ENCODE measurements at places on chromosomes 6 and 20.

- DNase-seq = peak; percentile 42
Measured at GRCh38 chr20:58447511-58448391, 58.7 kb downstream of the VAPB start.

DNA sequence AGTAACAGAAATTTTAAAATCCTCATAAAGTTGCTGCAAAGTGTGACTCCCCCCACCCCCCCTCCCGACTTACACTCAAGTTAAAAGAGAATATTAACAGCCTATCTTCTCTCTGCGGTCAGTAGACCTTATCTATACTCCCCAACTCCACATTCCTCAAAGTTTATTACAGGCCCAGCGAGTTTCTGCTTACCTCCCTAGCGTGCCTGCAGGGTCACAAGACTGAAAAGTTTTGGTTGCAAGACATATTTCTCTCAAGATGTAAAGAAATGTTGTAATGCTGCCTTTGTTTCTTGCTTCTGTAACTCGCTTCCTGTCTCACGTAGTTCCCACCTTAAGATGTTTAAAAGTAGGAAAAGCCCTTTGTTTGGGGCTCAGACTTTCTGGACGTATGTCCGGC lies 699.6 kb downstream of the PHF3 start:
- DNase-seq = no peak

- DNase-seq = no peak
Measured at GRCh38 chr6:16822975-16823717, 61.9 kb upstream of the ATXN1 start.

DNA sequence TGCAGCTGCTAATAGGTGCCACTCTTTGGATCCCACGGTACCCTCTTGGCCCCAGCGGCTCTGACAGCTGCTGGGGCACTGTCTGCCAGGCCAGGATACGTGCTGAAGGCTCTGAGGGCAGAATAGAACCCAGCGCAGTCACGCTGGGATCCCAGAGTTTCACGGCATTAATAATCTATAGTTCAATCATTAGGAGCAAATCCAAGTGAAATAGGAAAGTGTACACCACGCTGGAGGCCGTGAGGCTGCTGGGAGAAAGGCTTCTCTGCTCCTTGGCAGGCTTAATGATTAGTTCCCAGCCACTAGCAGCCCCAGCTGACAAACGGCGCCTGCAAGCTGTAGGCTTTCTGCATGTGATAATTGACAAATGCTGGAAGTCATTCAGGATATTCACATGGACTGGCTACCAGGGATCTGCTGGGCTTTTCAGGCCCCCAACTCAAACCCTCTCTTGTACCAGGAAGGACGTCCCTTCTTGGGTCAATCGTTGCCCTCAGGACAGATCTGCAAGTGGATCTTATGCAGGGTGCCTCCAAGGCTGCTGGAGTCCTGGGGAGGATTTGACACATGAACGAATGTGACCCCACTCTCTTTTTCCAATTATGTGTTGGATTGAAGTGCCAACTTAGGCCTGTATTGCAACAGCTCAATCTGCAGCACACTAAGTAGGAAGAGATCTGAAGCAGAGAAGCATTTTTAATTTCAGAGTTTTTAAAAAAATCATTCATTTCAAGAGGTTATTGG lies 50.1 kb upstream of the INSM1 start:
- no peak for DNase-seq

DNA sequence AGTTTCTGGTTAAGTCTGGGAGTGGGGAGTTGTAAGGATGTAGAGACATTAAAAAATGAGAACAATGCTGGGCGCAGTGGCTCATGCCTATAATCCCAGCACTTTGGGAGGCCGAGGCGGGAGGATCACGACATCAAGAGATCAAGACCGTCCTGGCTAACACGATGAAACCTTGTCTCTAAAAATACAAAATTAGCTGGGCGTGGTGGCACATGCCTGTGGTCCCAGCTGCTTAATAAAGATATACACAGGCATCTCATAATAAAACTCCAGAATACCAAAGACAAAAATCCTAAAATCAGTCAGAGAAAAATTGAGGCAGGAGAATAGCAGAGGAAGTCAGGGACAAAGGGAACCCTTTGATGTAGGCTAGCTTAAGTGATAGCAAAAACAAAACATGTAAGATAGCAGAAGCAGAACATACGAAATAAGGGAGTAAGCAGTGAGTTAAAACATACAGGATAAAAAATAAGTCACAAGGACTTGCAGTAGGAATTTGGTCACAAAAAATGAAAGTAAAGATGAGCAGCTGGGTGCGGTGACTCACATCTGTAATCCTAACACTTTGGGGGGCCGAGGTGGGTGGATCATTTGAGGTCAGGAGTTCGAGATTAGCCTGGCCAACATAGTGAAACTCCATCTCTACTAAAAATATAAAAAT lies 23.6 kb downstream of the DDX43 start:
- DNase-seq = no peak

- DNase-seq = no peak
Measured at GRCh38 chr6:152272486-152272885, 364.7 kb downstream of the SYNE1 start.

DNA sequence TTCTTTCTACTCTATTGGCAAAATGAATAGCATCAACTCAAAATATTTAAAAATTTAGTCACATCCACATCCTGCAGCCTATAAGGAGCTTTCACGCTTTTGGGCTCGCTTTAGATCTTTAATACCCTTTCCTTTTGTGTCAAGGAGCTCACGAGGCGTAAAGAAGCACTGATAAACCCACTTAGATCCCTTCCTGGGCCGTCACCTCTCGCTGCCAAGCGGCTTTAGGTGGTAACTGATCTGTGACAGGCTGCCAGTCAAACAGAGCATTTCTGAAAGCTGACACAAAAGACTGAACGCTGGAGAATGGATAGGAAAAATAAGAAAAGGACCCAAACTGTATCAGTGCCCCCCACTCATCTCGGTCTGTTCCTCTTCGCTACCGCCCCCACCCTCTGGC lies 385.7 kb upstream of the MMS22L start:
- DNase-seq = no peak

DNA sequence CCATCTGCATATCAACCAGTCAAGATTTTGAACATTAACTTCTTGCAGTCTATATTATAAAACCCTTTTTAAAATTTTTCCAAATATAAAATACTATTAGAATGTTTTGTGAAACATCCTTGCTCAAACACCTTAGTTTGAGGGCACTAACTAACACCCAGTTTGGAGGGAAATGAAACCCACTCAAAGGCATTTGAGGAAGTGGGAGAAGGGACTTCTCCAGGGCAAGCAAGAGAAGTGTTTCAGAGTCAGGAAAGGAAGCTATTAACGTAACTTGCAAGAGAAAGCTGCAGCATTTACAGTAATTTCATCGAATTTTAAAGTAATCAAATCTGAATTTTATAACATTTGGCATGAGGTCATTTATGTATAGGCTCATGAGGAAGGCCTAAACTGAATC lies 21.3 kb downstream of the MTFR2 start:
- no peak for DNase-seq

DNA sequence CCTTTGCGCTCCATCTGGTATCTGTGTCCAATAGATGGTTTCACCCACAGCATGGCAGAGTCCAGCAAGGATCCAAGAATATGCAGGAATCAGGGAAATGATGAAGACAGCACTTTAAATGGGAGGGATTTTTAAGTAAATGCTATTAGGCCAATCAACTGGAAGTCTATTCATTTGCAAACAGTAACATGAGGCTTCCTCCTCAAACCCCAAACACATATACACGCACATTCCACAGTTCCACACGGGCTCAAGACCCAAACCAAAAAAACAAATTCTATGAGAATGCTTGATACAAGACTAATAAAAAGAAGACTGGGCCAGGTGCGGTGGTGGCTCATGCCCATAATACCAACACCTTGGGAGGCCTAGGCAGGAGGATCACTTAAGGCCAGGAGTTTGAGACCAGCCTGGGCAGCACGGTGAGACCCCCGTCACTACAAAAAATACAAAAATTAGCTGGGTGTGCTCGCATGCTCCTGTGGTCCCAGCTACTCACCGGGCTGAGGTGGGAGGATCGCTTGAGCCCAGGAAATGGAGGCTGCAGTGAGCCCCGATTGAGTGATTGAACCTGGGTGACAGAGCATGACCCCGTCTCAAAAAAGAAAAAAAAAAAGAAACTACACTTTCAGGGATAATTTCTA lies 21.9 kb upstream of the TFAP2C start:
- DNase-seq = no peak
